Motor neuron (in vitro differentiated cells): ENCODE measurements at places on chromosomes 13 and 19. TPM values are rescaled to one million over a fixed set of nuclear protein-coding genes. Genes with fewer than 3 reads are reported as not detected.

SRRM5 gene
- total RNA-seq = 0.61 and 0.81 TPM in 2 replicates

ACP5 gene
- total RNA-seq = 2.4 and 3.1 TPM in 2 replicates

CDX2 gene
- total RNA-seq = 0.19 and 0.35 TPM in 2 replicates

DCAF15 gene
- total RNA-seq = 44.9 and 46.5 TPM in 2 replicates

C19orf81 gene
- total RNA-seq = 7.3 and 8.9 TPM in 2 replicates

UPF1 gene
- 26.0 and 27.6 TPM in 2 replicates for total RNA-seq

TTC9B gene
- 17.4 and 17.7 TPM in 2 replicates for total RNA-seq

FCER2 gene
- total RNA-seq = 0.51 and 0.65 TPM in 2 replicates

DIRAS1 gene
- total RNA-seq = 8.3 and 9.5 TPM in 2 replicates

PCDH20 gene
- 3.9 and 4.8 TPM in 2 replicates for total RNA-seq

ETV2 gene
- total RNA-seq = 1.1 and 1.6 TPM in 2 replicates

PSG3 gene
- 0.21 TPM in 1 of 2 replicates, not detected in the other for total RNA-seq
